ENCODE measurements at places on chromosomes 1 and 21.

DNA sequence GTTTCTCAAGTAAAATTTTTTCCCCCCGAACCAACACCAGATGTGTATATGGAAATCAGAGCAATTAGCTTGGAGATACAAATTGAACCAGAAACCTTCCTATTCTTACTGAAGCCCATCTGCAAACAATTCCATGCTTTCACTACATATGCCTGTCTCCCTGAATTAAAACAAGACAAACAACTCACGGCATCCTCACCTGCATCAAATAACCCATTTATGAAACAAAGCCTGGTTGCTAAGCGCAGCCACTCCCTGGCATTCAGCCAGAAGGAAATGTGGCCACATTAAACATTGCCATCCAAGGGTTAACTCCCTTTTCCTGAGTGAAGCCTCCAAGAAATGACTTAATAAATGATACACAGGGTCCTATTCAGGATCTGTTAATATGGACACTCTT lies 55.3 kb downstream of the APP start:
- DNase-seq: peak; percentile 93

DNA sequence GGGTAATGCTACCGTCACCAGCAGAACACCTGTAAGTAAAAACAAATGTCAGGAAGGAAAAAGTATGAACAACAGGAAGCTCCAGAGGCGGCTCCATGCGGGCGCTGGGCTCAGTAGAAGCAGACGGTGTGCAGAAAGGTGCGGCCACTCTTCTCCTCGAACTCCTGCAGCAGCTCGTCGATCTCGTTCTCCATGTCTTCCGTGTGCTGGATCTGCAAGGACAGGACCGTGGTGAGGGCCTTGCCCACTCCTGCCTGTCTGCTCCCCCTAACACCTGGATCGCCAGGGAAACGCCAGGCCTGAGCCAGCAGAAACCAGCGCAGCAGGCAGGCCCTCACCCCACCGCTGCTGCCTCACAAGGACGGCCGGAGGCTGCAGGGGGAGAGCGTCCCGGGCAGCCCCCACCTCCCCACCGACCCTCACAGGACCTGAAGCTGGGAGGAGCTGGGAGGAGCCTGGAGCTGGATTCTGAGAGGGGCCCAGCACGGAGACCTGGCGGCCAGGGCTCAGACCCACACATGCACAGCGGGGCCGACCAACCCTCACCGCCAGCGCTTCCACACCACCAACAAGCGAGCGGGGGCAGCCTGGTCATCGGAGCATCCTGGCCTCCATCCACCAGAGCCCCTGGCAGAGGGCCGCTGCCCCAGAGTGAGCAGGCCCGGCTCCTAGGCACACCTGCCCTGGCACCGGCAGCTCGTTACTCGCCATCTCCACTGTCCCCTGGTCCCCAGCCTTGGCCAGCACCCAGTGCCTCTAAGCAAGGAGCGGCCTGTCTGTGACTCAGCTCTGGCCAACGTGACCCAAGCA lies 1.7 kb upstream of the TMEM240 start:
- DNase-seq: no peak

- DNase-seq: no peak
Observed at GRCh38 chr1:232965124-232965911, 14.9 kb downstream of the NTPCR start.

- DNase-seq: no peak
Observed at GRCh38 chr1:97926017-97926708, 5.3 kb upstream of the DPYD start.

DNA sequence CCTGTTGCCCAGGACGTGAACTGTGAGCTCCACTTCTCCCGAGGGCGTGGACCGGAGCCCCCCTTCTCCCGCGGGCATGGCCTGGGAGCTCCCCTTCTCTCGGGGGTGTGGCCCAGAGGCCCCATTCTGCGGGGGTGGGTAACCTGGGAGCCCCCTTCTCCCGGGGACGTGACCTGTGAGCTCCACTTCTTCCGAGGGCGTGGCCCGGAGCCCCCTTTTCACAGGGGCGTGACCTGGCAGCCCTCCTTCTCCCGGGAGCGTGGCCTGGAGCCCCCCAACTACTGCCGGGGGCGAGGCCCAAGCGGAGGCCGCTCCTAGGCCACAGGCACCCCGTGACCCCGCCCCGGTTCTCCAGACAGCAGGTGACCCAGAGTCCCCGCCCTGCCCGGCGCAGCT lies 320 bp downstream of the C1orf174 start:
- DNase-seq: no peak

GRCh38 chr1:204316164-204316563 lies 43.6 kb downstream of the PLEKHA6 start:
- no peak for DNase-seq

GRCh38 chr1:17735348-17735747 lies 19.8 kb upstream of the ACTL8 start:
- DNase-seq: no peak

- no peak for DNase-seq
Observed at GRCh38 chr1:112548547-112548946, 39.8 kb downstream of the WNT2B start.

- no peak for DNase-seq
Observed at GRCh38 chr1:107871259-107871658, 93.7 kb downstream of the VAV3 start.

- no peak for DNase-seq
Observed at GRCh38 chr1:167332503-167332902, 111.8 kb downstream of the POU2F1 start.

GRCh38 chr1:201307231-201307630 lies 23.9 kb downstream of the PKP1 start:
- DNase-seq: no peak

DNA sequence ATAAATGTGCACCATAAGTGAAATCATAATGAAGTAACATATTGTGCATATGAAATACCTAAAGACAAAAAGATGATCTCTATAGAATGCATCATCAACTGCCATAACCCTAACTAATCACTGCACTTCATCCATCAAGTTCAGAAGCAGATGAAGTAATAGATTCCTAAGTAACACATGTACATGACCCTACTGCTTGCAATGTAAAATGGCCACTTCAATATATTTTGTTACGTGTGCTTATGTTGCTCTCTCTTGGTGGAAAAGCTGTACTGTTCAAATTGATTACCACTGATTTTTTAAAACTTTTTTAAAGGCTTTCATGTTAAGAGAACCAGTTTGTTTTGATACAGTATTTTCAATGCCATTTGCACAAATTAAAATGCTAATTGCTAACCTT lies 141.8 kb downstream of the TTLL7 start:
- peak; percentile 34 for DNase-seq

DNA sequence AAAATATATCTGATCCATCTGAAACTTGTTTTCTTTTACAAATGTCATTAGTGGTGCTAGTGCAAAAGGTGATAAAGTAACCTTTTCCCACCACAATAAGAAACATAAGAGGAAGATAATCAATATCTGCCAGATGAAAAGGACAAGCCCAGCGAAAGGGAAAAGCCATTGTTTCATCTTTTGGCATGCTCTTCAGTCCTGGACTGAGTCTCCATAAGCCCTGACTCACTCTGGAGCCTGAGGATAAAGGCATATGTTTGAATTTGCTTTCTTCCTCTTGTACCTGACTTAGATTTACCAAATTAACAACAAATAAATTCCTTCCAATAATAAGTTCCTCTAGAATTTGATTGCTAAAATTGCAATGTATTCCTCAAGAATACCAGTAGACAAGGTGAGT lies 13.6 kb downstream of the DNAJC11 start:
- no peak for DNase-seq

GRCh38 chr1:100134872-100135271 lies 1.9 kb downstream of the TRMT13 start:
- no peak for DNase-seq

- no peak for DNase-seq
Observed at GRCh38 chr1:155650231-155650757, 38.3 kb downstream of the YY1AP1 start.

All from NCI-H748 treated with DMSO at 0.1 percent for 48 hours (cell line).